ENCODE measurements at places on chromosomes 12 and 14. TPM values are rescaled to one million over a fixed set of nuclear protein-coding genes. Genes with fewer than 3 reads are reported as not detected.

DNA sequence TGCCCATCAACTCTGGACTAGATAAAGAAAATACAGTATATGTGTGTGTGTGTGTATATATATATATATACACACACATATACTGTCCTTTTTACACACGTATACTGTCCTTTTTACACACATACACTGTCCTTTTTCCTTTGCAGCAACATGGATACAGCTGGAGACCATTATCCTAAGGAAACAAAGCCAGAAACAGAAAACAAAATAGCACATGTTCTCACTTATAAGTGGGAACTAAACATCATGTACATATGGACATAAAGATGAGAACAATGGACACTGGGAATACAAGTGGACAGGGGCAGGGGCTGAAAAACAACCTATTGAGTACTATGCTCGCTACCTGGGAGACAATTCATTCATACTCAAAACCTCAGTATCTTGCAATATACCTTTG, 23.7 kb downstream of the VDR start:
- H3K36me3 ChIP-seq = peaks cover 9% of the 10 kb centered on the region
- H3K27ac ChIP-seq = no peak overlapping the region
- H3K4me3 ChIP-seq = no peak overlapping the region
- peaks cover 24% of the 10 kb centered on the region for H3K4me1 ChIP-seq
- H3K27me3 ChIP-seq = no peaks in the 10 kb centered on the region

GRCh38 chr12:47941871-47942613, 21.4 kb upstream of the TMEM106C start:
- no peaks in the 10 kb centered on the region for H3K27me3 ChIP-seq
- no peak overlapping the region for H3K4me3 ChIP-seq
- DNase-seq = no peak
- no peak overlapping the region for H3K27ac ChIP-seq

DNA sequence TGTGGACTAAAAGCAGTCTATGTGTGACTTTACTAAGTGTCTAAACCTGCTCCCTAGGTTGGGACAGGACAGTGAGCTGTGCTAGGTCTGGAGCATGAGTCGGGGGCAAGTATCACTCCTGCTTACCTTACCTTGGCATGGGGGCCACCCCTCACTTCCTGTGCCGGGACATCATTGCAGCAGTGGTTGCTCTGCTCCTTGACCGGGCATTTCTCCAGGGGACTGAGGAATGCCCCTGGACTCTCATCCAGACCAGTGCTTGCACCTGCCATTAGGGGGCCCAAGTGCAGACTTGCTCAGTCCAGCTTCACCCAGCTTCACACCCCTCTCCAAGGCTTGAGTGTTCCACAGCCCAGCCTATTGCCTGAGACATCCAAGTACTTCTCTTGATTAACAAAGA, 84.7 kb upstream of the NELL2 start:
- H3K4me1 ChIP-seq = no peaks in the 10 kb centered on the region
- H3K4me3 ChIP-seq = no peak overlapping the region
- H3K36me3 ChIP-seq = no peaks in the 10 kb centered on the region
- no peaks in the 10 kb centered on the region for H3K27me3 ChIP-seq
- no peak overlapping the region for H3K27ac ChIP-seq
- no peak for DNase-seq

DNA sequence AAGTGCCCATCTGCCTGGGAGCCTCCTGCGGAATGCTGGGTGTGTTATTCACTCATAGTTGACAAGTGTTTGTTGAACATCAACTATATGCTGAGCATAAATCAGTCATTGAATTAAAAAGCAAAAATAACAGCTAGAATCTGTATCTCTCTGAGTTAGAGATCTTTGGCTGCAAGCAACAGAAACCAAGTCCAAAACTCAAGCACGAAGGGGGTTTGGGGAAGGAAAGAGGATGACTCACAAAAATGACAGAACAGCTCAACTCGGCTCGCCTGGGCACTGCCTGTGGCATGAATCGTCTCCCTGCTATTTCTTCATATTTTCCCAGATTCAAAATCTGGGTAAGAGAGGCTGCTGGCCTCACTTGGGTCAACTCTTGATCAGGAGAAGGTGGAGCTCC, 72.6 kb upstream of the NCOR2 start:
- H3K4me3 ChIP-seq = no peak overlapping the region
- H3K27me3 ChIP-seq = no peaks in the 10 kb centered on the region
- no peaks in the 10 kb centered on the region for H3K36me3 ChIP-seq
- no peak for DNase-seq
- H3K4me1 ChIP-seq = peaks cover 25% of the 10 kb centered on the region
- H3K27ac ChIP-seq = no peak overlapping the region

GRCh38 chr12:74537126-74537706, 419 bp upstream of the ATXN7L3B start:
- peaks cover 10% of the 10 kb centered on the region for H3K36me3 ChIP-seq
- peak overlapping the region; percentile 85 for H3K27ac ChIP-seq
- peak overlapping the region; percentile 77 for H3K4me3 ChIP-seq
- no peaks in the 10 kb centered on the region for H3K27me3 ChIP-seq

DNA sequence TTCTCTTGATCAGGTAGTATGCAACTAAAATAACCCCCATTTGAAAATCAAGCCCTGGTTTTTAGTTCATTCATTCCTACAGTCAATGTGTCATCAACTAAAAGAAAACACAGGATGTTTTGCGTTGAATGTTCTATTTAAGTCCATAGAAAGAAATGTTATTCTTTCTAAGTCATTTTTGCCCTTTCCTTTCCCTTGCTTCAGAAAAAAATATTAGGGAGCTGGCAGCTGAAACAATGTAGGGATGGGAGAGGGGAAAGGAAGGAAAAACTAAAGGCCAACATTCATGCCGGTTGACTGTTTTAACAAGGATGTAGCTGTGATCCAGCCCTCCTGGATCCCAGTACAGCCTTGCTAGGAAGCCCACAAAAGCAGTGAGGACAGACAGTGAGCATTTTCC, 155.1 kb downstream of the BTG1 start:
- H3K4me3 ChIP-seq = no peak overlapping the region
- no peaks in the 10 kb centered on the region for H3K4me1 ChIP-seq
- no peak for DNase-seq
- H3K36me3 ChIP-seq = no peaks in the 10 kb centered on the region
- no peaks in the 10 kb centered on the region for H3K27me3 ChIP-seq

DNA sequence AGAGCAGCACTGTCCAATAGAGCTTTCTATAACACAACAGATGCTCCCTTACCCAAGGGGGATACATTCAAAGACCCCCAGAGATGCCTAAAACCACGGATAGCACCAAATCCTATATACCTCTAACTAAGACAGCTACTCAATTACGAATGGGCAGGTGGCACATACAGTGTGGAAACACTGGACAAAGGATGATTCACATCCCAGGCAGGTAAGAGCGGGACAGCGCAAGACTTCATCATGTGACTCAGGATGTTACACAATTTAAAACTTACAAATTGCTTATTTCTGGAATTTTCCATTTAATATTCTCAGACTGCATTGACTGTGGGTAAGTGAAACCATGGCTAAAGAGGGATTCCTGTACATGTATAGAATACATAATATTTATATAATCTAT, 5.5 kb upstream of the HCFC2 start:
- peaks cover 6% of the 10 kb centered on the region for H3K4me1 ChIP-seq
- no peak overlapping the region for H3K4me3 ChIP-seq
- no peak for DNase-seq
- no peaks in the 10 kb centered on the region for H3K27me3 ChIP-seq

GRCh38 chr14:99763527-99764221, 29.5 kb upstream of the EML1 start:
- no peaks in the 10 kb centered on the region for H3K36me3 ChIP-seq
- H3K27me3 ChIP-seq = no peaks in the 10 kb centered on the region
- no peak overlapping the region for H3K4me3 ChIP-seq
- peaks cover 14% of the 10 kb centered on the region for H3K4me1 ChIP-seq

- H3K4me3 ChIP-seq = no peak overlapping the region
- H3K27me3 ChIP-seq = no peaks in the 10 kb centered on the region
- H3K4me1 ChIP-seq = peaks cover 27% of the 10 kb centered on the region
- H3K36me3 ChIP-seq = no peaks in the 10 kb centered on the region
- DNase-seq = no peak
- H3K27ac ChIP-seq = no peak overlapping the region
These were observed 37.3 kb downstream of the VDR start for GRCh38 chr12:47867495-47867941.

DNA sequence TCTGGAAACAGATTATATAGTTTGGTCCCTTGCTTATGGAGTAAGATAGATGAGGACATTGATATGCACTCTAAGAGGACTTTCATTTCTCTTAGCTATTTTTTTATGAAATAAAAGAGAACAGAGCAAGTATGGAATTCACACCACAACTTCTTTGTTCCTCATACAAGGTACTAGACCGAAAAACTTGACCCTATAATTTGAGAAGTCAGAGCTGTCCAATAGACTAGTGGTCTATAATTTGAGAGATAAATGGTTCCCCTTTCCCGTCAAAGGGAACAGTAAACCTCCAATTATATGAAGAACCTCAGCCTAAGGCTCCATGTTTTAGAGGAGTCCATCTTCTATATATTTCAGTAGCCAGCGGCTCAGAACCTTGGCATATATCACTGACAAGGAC, 58.5 kb upstream of the HIF1A start:
- H3K27me3 ChIP-seq = no peaks in the 10 kb centered on the region
- H3K4me3 ChIP-seq = no peak overlapping the region
- H3K36me3 ChIP-seq = no peaks in the 10 kb centered on the region
- DNase-seq = no peak
- H3K4me1 ChIP-seq = no peaks in the 10 kb centered on the region

GRCh38 chr14:24964591-24964990, 85.4 kb downstream of the STXBP6 start:
- no peak overlapping the region for H3K4me3 ChIP-seq
- H3K27ac ChIP-seq = no peak overlapping the region
- DNase-seq = no peak
- peaks cover 25% of the 10 kb centered on the region for H3K4me1 ChIP-seq

GRCh38 chr14:64715628-64716412, 11.6 kb downstream of the PLEKHG3 start:
- DNase-seq = no peak
- peaks cover 72% of the 10 kb centered on the region for H3K4me1 ChIP-seq
- no peaks in the 10 kb centered on the region for H3K27me3 ChIP-seq
- H3K27ac ChIP-seq = peak overlapping the region; percentile 83

DNA sequence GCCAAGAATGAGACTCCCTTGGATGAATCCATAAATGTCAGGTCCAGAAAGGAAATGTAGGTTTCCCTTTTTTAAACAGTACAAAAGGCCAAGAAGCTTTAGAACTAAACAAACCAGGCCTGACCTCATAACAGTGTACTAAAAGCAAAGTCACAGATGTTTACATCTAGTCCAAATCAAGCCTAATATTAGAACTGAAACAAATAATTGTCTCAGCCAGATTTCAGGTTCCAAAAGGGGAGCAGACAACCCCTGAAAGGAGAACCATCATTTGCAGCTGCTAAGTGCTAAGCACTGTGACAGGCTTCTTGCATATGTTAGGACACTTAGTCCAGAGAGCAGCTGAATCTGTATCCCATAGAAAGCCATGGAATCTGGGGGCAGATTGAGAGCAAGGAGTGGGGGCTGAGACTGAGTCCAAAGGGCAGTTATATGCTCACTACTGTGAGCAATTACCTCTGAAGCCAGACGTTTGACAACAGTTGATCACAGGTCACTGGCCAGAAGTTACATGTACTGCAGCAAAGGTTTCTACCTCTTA, 90.1 kb downstream of the STXBP6 start:
- no peaks in the 10 kb centered on the region for H3K27me3 ChIP-seq
- DNase-seq = no peak
- no peak overlapping the region for H3K4me3 ChIP-seq
- H3K36me3 ChIP-seq = no peaks in the 10 kb centered on the region

DNA sequence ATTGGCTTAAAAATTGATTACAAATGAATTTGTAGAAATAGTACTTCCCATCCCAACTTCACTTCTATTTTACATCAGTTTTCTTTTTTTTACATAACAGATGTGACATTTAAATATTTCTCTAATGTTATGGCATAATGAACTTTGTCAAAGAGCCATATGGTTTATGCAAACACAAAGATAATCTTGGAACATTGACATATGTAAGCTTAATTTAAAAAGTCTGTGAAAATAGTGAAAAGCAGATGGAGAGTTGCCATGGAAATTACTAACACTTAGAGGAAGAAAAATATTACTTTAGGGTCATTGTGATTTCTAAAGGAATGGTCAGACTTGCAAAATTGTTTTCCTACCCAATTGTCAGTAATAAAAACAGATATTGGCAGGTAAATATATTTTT, 232.4 kb downstream of the AEBP2 start:
- no peak overlapping the region for H3K4me3 ChIP-seq
- no peak for DNase-seq
- no peak overlapping the region for H3K27ac ChIP-seq
- no peaks in the 10 kb centered on the region for H3K4me1 ChIP-seq
- no peaks in the 10 kb centered on the region for H3K36me3 ChIP-seq
- H3K27me3 ChIP-seq = no peaks in the 10 kb centered on the region

DNA sequence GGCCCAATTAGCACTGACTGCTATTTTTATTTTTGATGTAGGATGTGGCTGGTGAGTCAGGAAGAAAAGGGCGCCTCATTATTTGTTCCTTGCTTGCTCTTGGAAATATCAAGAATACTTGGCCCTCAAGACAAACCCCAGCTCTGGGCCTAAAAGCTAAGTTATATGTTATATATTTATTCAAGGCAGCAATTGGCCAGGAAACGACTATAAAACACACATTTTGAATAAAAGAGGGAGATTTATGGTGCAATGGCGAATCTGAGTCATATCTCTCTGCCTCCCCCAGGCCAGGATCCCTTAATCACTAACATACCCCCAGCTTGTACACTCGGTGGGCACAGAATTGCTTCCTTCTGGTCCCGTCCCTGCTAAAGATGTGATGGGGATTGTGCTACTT, 63.3 kb downstream of the TBX5 start:
- H3K4me1 ChIP-seq = no peaks in the 10 kb centered on the region
- no peak for DNase-seq
- H3K4me3 ChIP-seq = no peak overlapping the region
- H3K27ac ChIP-seq = no peak overlapping the region

DNA sequence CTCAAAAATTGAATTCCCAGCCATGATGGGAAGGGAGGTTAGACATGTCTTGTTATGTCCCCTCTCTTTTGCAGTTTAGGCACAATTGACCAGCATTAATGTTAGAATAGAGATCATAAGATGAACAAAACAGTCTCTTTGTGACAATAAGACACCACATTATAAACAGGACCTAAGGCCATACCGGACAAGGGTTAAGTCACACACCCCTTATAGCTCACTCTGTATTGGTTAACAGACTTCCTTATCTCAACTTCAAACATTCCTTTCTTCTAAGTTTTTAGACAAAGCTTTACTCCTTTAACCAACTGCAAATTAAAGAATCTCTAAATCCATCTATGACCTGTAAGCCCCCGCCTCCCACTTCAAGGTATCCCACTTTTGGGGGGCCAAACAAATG, 81.1 kb upstream of the CPM start:
- no peak overlapping the region for H3K27ac ChIP-seq
- no peak overlapping the region for H3K4me3 ChIP-seq
- no peaks in the 10 kb centered on the region for H3K27me3 ChIP-seq
- H3K36me3 ChIP-seq = no peaks in the 10 kb centered on the region

Gene KLHDC1
- 4.7 TPM for total RNA-seq

Data from vagina (tissue), 2 donors.